ENCODE measurements at places on chromosomes 7 and 10.

- DNase-seq, result no peak
These were observed 486.1 kb downstream of the SEMA3D start for GRCh38 chr7:84700563-84701370.

DNA sequence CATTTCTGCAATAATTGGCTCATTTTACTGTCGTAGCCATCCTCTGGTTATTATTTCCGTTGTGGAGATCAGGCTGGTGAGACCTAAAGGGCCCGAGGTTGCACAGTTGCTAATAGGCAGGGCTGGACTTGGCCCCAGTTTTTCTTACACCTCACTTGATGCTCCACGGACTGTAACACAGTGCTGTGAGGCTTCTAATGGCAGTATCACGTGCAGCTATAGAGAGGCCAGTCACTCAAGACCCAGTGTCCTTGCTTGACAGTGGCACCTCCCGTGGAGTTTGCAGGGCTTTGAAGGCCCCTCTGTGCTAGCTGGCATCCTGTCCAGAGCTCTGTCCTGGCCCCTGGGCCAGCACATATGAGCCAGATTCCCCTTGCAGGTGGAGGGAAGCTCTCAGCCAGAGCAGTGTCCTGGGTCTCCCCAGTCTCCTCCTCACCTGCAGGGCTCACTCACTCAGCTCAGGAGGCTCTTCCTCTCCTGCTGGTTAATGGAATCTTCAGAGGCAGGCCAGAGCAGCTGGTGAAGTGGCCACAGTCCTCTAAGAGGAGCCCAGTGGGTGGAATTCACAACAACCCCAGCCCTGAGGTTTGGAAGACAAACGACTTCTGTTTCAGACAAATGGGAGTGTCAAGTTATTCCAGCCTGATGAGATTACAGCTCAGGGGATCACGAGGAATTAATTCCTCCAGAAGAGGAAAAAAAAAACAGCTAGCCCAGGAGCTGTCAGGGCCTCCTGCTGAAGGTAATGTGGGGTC, 114.2 kb upstream of the FAM180A start:
- no peak for DNase-seq

DNA sequence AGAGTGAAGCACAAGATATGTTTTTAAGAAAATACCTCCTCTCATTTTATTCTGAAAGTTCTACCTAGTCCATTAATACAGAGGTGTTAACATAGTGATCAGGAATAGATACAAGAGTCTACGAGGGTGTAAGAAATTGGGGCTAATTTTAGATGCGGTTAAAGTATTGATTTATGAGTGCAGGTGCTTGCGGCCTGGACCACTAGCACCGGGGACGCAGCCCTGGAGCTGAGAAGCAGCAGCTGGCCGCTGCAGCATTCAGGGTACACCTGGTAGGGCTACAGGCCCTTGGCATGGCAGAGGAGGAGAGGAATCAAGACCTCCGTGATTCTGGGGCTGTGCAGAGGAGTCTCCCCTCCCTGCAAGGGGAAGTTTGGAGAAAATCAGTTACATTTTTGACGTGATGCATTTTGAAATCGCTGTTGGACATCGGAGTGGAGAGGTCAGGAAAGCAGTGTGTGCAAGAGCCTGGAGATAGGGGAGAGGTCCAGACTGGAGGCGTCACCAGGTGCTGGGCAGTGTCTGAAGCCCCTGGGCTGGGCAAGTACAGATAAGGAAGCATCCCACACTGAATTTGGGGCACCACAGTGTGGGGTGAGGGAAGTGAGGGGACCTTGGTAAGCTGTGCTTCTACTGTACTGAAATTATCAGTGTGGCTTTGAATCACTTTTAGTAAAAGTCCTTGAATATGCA, 112.3 kb downstream of the VWC2 start:
- DNase-seq, result no peak

DNA sequence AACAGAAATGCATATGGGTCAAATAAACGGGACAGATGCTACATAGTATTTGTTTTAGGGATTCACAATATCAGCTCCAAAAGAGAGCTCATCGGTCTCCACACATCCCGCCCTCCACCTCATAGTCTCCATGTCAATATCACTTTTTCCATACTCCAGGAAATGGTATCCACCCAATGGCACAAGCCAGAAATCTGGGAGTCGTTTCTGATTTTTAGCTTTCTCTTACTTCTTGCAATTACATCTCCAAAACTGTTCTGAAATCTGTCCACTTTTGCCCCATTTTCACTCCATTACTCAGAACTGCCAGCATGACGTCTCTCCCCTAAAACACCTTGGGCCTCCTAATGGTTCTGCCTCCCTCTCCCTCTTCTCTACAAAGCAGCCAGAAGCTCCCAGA, 47.4 kb upstream of the EZH2 start:
- DNase-seq, result no peak

GRCh38 chr7:13792208-13792607, 197.3 kb downstream of the ETV1 start:
- DNase-seq, result no peak

- DNase-seq, result peak; percentile 87
These were observed 992 bp upstream of the IGF2BP3 start for GRCh38 chr7:23471106-23471859.

DNA sequence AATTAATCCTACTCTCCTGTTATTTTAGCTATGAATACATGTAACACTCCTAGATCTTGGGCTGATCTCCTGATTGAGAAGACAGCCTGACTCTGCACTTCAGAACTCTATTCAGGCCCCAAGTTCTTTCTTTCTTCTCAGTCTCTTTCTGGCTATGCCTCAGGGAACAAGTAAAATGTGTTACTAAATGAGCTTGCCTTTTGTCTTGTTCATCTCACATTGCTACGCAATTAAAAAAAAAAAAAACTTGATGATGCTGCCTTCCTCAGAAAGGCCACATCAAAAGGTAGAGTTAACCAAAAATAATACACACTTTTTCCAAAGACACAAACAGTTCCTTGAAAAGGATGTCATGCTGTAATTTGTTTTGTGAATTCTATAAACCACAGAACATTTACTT, 258.1 kb downstream of the TWIST1 start:
- no peak for DNase-seq

GRCh38 chr7:69951458-69951857, 353.2 kb downstream of the AUTS2 start:
- no peak for DNase-seq

- DNase-seq, result no peak
These were observed 79.2 kb downstream of the PHTF2 start for GRCh38 chr7:77877791-77878190.

DNA sequence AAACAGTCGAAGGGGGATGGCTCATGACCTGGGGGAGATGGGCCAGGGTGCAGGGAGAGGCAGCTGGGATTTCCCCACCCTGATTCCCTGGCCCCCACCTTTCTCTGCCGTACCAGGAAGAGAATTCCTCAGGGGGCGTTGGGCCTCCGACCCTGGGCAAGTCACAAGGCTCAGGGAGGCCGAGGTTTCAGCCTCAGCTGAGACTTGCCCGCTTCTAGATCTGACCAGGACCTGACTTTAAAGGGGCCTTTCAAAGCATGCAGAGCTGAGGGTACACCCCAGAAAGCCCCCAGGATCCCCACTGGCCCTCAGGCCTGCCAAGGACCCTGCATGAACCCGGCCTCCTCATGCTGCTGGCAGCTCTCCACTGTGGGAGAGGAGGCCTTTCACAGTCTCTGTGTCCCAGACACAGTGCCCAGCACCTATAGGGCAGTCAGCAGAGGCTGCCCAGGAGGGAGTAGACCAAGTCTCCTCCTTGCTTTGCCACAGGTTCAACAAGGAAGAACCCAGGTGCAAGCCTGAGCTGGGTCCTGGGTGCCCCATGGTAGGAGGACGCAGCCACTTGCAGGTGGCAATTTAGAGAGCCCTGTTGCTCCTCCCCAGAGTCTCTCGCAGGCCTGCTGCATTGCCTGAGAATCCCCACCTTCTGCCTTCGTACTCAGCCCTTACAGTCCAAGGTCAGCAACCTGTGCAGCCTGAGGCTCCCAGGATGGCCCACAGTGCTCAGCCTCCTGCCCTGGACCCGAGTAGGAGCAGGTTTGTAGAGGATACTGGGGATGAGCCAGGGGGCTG, 89.3 kb downstream of the CHST15 start:
- no peak for DNase-seq

DNA sequence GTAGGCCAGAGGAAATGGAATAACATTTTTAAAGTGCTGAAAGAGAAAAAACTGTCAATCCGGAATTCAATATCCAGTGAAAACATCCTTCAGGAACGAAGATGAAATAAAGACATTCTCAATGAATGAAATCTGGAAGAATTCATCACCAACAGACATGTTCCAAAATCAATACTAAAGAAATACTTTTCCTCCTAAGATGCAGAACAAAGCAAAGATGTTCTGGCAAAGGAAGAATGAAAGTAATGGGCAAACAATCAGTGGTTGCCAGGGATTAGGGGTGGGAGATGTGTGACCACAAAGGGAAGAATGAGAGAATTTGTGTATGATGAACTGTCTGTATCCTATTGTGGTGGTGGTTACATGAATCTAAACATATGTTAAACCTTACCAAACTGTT, 52.8 kb upstream of the EEPD1 start:
- no peak for DNase-seq

- no peak for DNase-seq
These were observed 985 bp upstream of the ETV1 start for GRCh38 chr7:13990319-13990983.

DNA sequence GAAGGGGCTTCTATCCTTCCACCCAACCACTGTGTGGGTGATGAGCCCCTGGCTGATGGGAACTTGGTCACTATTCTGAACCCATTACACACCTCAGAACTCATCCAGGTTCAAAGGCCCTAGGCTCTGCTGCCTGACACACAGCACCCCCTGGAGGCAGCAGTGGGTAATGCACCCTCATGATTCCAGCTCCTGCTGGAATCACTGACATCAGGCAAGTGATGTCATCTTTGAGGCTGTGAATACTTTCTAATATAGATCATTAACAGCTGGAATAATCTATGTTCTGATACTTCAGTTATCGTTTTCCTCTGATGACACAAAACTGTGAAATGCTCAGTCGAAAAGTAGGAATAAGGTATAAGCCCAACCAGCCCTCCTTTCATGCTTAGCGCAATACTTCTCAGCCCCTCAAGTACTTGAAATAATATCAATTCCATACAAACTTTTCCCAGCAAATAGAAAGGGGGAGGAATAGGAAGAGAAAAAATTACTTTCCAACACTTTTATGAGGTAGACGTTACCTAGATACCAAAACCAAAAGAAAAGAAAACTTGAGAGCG, 7.5 kb upstream of the RBP3 start:
- peak; percentile 91 for DNase-seq

GRCh38 chr7:118350260-118350659, 125.8 kb downstream of the ANKRD7 start:
- DNase-seq, result no peak

DNA sequence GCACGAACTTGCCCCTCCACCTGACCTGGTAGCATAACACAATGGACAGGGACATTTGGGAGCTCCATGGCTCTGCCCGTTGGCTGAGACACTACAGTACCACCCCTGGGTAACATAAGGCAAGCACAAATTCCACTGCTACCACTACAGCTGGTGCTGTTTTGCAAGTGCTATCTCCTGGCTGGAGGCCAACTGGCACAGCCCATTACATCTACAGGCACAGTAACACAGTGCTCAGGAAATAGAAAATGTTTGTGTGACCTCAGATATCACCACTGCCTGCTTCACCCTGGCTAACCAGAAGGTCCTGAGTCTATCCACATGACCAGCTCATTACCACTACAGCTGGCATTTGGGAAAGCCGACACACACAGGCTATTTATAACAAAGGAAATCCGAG, 631.1 kb upstream of the MBL2 start:
- DNase-seq, result no peak

DNA sequence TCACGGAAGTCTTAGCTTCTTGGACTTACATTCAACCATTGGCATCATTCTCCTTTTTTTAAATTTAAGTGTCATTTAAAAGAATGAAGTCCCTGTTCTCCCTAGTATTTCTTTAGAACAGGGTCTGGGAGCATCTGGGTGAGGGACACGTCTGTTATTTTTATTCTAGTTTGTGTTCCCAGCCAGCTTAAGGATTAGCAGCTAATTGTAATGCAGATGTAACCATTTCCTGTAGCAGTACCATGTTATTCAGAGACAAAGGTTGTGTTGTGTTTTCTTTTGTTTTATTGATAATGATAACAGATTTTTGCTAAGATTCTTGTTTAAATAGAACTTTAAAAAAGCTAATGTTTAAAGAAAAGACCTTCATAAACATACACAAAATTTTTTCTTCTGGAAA, 34.3 kb downstream of the BMS1 start:
- no peak for DNase-seq

- no peak for DNase-seq
These were observed 1246.7 kb downstream of the GATA3 start for GRCh38 chr10:9301148-9301547.

- peak; percentile 61 for DNase-seq
These were observed 1.8 kb downstream of the PRF1 start for GRCh38 chr10:70600512-70601395.

- no peak for DNase-seq
These were observed 132.1 kb upstream of the ZMIZ1 start for GRCh38 chr10:78936412-78937342.

DNA sequence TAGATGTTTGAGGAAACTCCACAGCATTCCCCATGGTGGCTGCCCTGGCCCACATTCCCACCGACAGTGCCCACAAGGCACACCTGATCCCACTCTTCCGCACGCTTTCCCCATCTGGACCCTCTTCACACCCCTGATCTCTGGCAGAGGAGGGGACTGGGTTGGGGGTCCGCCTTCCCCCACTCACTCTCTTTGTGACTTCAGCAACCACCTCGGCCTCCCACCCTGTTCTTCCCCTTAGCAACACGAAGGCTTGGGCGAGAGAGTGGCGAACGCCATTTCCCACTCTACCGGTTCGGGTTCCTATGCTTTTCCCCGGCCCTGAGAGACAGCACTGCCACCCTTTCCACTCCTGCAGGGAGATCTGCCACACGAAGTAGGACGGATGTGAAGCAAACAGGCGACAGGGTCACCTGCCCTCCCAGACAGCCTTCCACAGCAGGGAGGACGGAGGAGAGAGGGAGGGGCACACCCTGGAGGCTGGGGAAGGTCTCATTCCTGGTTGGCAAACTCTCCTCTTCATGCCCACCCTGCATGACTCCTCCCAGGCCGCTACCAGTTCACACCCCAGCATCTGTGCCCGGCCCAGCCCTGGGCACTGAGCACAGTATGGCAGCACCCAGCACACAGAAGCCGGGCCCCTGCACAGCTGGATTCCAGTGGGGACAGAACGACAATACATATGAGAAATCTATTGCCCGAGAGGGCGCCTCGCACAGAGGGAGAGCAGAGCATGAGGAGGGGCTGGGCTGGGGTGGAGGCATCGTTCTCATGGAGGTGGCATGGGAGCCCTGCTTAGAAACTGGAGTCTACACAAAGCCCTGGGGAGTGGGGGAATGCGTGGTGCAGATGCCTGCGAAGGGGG, 93.5 kb downstream of the PAXIP1 start:
- DNase-seq, result no peak

DNA sequence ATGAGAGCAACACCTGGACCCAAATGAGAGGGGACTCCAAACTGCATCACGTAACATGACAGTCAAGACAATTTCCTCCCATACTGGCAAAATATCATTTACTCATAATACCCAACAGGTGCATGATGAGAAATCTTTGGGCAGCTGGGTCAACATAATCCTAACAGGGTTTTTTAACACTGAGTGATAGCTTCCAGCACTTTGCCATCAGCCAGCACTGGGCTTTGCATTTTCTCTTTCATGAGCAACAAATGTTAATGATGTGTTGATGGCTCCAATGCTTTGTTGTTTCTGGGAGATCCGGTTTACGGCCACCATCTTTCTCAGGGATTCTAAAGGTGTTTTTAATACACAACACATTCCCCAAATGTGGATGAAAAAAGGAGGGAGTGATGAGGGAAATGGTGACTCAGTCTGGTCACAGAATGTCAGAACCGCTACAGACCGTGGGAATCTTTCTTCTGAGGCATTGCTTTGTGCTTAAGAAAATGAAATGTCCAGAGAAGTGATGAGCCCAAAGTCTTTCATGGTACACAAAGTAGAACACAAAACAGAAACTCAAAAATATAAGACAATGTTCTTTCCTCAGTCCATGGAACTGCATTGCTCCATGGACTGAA, 705.7 kb upstream of the IGFBP3 start:
- DNase-seq, result no peak

Data from K562 (cell line).